Activated naive CD4-positive, alpha-beta T cell treated with anti-CD3 and anti-CD28 coated beads, Interleukin-2, amount 10 ng/mL, durations not matched to agents 7 days and 5 days (primary cell): ENCODE measurements at places on chromosomes 7 and 10.

DNA sequence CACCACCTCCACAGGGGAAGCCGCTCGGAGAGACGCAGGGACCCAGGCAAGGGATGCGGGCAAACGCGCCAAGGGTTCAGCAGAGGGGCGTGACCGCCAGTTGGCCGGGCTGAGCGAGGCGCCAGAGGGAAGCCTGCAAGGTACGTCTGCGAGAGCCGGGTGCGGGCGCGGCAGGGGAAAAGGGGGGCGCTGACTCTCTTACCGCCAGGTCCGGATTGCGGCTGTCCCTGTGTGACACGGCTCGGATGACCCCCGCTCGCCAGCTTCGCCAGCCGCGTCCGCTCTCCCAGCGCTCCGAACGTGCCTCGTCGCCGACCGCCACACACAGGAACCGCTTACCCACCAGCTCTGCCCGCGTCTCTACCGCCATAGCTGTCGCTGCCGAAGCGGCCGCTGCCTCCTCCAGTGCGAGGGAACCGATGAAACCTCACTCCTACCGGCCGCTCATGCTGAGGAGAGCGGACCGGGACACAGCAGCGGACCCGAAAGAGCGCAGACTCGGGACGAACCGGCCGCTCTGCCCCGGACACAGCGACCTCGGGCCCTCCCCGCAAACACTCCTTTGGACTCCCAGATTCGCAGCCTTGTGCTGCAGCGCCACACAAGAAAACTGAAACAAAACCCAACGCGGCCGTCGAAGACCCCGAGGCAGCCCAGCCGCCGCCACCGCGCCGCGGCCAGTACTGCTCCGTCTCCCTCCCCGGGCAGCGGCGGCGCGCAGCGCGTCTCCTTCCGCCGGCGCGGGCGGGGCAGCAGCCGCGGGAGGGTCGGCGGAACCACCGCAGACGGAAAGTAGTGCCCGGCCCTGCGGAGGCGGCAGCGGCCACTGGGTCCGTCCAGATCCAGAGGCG, at the start of gene JMJD1C:
TSS of gene JMJD1C (minus strand) at position 685 of the 851 bp plus-strand sequence. CDS start at position 370, 315 bp downstream.
- DNase-seq: peak; percentile 71

DNA sequence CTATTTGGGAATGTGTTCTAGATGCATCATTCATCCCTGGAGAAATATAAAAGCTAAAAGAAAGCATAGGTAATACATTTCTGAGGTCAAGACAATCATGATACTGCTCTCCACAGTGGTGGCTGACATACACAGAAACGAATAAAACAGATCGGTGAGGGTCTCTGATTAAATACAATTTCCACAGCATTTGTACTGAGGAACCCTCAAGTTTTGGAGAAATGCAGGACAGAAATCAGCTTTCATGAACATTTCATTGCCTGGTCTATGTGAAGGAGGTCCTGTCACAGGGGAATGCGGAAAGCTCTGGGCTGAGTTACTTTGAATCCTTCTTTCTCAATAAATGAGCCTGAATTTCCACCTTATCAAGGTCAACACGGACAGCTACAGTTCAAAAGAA, 67.9 kb upstream of the ITGB1 start:
- no peak for DNase-seq

- no peak for DNase-seq
Observed at GRCh38 chr7:34156336-34156735, 251.0 kb downstream of the BMPER start.

- peak; percentile 21 for DNase-seq
Observed at GRCh38 chr10:7412928-7413282, 2.1 kb upstream of the SFMBT2 start.

- DNase-seq: no peak
Observed at GRCh38 chr7:2823130-2823529, 21.0 kb downstream of the GNA12 start.

DNA sequence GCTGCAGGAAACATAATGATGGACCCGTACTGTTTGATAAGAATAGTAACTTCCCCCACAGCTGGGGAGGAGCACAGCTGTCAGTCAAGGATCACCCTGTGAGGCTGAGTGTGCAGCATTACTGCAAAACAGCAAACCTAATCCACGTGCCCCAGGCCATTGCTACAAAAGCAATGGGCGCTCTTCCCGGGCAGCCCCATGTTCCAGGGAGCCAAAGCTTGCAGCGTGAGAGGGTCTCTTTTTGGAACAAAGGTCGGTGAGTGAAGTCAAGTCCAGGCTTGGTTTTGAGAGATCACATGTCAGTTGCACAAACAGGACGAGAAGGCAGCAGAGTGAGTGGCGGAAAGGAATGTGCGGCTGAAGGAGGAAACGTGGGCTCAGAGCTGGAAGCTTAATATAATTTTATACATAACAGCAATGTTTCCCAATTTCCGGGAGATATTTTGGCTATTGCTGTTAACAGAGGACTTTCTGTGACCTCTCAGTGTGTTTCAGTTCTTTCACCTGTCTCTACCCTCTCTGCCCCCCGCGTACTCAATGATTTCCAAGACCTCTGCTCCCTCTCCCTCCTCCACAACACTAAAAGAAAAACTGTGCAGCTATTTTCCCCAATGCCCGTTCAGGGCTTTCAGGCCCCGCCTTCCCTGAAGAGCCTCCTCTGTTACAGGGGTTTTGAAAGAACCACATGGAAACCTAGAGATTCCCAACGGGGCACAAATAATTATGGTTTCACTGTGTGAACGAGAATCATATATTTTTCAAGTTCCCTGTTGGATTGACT, 128.9 kb downstream of the MTPAP start:
- no peak for DNase-seq
